ENCODE measurements at places on chromosomes 3 and 15.

DNA sequence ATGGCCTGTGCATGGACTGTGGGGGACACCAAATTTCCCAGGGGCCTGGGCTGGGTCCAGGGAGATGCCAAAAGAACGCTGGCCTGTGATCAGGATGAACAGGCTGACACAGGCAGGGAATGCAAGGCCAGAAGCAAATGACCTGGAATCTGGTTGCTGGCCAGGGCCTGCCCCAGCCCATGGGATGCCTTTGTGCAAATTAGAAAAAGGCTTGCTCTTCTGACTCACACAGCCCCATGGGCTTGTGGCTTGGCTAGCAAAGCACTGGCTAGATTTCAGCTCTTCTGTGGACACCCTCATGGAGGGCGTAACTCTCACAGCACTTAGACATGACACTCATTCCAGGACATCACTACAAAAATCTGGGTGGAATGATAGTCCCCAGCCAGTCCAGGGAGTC, 356.0 kb downstream of the SHQ1 start:
- no peak for DNase-seq

- no peak for DNase-seq
Measured at GRCh38 chr3:106431721-106432120, 562.9 kb upstream of the CBLB start.

DNA sequence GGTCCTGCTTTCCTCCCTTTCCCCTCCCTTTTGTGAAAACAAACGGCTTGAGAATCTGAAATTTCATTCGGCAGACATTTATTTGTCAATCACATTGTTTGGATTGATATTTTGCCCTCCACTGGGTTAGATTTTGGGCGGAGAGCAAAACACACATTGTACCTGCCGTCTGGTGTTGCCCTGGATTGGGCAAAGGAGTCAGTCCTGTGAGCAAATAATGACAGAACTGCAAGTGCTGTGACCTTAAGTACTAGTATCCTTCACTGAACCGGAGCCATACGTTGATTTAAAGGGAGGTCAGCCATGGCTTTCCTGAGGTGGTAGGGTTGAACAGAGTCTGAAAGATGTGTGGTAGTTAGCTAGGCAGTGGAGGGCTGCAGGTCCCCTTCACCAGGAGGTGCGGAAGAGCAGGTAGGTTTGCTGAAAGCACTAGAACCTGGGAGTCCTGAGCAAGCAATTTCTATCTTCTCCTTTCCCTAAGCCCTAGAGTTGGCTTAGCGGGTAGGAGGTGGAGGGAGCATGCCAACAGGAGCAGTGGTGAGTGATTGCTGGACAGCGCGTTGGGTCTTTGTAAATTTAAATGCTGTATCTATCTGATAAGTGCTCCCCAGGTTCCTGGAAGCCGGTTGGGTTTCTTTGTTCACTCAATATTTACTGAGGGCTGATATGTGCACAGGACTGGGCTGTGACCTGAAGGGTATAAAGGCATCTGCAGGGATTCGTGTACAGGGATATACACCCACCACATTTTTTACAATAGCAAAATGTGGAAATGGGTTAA, 2.0 kb downstream of the PDIA5 start:
- DNase-seq, result no peak

DNA sequence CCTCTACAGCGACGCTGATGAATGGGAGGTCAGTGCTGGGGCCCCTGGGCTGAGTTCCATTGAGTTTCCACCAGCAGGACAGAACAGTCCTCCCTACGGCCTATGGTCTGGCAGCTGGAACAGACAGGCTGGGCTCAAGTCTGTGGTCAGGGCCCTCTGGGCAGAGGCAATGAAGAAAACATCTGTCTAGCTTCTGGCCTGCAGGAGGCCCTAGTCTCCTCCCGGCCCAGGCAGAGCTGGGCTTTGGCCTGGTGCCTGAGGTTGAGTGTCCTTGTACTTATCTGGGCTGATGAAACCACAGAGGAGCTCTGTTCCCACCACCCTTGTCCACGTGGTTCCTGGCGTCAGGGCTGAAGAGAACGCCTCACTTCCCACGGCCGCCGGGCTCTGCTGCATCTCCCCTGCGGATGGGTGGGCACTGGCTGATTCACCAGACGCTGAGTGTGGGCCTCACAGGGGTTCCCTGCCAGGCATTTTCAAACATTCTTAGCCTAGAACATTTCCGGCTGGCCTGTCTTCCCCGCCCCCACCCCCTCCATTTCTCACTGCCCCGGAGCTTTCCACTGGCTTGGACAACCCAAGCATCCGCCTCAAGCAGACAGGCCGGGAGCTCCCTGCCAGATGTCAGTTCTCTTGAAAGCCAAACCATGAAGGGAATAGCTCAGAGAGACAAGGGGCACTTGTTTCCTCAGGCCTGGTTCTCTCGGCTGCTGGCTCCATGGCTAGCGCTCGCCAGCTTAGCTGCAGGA, 20.3 kb downstream of the PPCDC start:
- peak; percentile 87 for DNase-seq

DNA sequence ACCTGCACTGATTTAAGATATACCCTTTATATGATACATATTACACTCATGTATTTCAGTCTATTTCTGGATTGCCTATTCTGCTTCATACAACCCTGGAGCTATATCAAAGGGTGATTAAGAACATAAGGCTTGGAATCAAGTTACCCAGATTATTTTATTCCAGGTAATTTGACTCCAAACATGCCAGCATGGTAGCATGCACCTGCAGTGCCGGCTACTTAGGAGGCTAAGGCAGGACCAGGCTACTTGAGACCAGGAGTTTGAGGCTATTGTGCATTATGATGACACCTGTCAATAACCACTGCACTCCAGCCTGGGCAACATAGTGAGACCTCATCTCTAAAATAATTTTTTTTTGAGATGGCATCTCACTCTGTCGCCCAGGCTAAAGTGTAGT, 50.4 kb upstream of the NEO1 start:
- no peak for DNase-seq

GRCh38 chr3:122356402-122356801, 26.6 kb downstream of the MIX23 start:
- DNase-seq, result no peak

DNA sequence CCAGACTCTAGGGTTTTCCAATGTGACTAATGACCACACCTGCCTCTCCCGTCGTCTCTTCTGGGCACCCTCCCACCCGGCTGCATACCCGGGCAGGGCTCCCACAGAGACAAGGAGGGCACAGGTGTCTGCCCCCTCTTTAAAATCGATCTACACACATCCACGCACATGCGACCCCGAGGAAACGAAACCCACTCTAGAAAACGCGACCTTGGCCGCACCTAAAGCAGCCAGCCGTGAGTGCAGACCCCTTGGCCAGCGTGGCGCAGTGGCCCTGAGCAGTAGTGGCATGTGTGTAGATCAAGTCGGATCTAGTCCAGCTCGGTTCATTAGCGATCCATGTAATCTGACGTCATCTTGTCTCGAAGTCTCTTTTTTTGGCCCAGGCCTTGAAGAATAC, 151.8 kb downstream of the NSMCE3 start:
- no peak for DNase-seq

- DNase-seq, result no peak
Measured at GRCh38 chr15:51796847-51797401, 32.5 kb upstream of the TMOD3 start.

DNA sequence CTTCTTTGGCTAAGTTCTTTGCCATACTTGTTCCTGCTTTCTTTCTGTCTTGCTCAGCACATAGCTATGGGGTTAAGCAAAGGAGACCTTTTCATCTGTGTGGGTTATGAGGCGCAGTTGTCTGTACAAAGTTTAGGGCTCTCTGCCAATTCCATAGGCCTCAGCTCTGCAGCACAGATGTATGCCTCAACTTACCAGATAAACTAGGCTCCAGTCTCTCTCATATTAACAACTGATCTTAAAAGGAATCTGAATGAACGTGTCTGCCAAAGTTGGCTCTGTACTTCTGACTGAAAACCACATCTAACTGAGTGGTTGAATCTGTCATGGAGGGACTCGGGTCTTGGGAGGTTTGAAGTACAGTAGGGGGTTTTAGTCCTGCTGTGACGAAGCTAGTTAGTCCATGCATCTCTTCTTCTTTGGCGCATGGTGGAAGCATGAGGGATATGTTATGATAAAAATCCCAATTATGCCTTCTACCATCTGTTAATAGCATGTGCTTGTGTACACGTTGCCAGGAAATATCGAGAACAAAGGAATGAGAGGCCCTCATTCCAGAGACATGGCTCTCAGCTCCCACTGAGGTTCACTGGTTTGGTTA, 114.6 kb upstream of the TSC22D2 start:
- DNase-seq, result no peak

GRCh38 chr15:58549785-58550074, 117.9 kb downstream of the LIPC start:
- no peak for DNase-seq

GRCh38 chr3:157384031-157384430, 52.6 kb upstream of the PTX3 start:
- DNase-seq, result no peak

Data from KG1 (cell line).